ENCODE measurements at places on chromosomes 3 and 15. TPM values are rescaled to one million over a fixed set of nuclear protein-coding genes. Genes with fewer than 3 reads are reported as not detected.

Gene TMEM266
- total RNA-seq = not detected

Gene PBRM1
- total RNA-seq = 31.8 TPM

Gene SPG11
- 34.1 TPM for total RNA-seq

Gene OR5K2
- not detected for total RNA-seq

Gene GAP43
- total RNA-seq = 7.0 TPM

Gene ZNF660
- total RNA-seq = 3.8 TPM

Gene ROPN1B
- not detected for total RNA-seq

Gene RHCG
- 2.9 TPM for total RNA-seq

Gene CLRN1
- not detected for total RNA-seq

Gene PLSCR5
- total RNA-seq = not detected

Gene STRA6
- 62.6 TPM for total RNA-seq

Gene SH3GL3
- not detected for total RNA-seq

Gene ZBTB47
- total RNA-seq = 34.3 TPM

Gene AKAP13
- total RNA-seq = 192 TPM

Gene MAPKAPK3
- total RNA-seq = 32.4 TPM

Gene SYNPR
- total RNA-seq = not detected

Gene CD276
- 85.7 TPM for total RNA-seq

Gene SERINC4
- 0.28 TPM for total RNA-seq

Gene COL8A1
- 30.9 TPM for total RNA-seq

All from uterus (tissue), 4 donors.